ENCODE measurements at places on chromosomes 7 and 10.

- no peak for DNase-seq
Measured at GRCh38 chr7:132745510-132745909, 169.2 kb upstream of the PLXNA4 start.

DNA sequence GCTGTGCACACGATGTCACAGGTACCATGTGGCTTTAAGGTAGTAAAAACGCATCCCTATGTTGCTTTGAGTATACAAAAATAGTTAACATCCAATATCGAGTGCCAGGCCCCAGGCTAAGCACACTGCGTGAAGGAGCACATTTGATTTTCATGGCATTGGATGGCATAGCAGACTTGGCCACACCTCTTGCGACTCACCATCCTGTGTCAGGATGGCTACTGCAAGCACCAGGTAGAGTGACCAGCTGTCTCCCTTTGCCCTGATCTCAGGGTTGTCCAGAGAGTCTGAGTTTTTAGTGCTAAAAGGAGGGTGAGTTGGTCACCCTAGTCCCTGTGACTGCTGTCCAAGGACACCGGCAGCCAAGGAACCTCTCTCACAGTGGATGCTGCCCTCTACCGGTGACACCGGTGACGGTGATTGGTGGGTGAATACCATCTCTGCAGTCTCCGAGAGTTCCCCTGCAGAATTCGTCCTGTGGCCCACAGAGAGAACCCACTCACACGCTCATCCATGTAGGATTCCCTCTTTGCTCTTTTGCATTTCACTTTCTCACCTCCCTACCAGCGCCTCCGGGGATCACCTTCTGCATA is 76.1 kb downstream of the BICC1 start:
- DNase-seq = peak; percentile 60

DNA sequence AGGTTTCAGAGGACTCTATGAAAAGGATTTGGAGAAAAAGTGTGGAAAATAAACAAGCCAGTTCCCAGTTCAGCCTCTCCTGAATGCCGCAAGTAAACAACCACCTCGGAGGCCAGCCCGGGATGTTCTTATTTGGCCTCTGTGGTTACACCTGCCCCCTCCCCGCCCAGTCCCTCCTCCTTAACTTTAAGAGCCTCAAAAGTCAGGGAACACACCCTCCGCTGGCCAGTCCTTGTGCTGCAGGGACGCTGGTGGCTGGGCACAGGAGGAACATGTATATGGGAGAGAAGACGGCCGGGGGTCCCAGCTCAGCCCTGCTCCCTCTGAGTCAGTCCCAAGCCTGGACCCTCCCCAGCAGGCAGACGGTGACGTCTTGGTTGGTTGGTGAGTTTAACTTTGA is 6.1 kb downstream of the CHST3 start:
- peak; percentile 56 for DNase-seq

DNA sequence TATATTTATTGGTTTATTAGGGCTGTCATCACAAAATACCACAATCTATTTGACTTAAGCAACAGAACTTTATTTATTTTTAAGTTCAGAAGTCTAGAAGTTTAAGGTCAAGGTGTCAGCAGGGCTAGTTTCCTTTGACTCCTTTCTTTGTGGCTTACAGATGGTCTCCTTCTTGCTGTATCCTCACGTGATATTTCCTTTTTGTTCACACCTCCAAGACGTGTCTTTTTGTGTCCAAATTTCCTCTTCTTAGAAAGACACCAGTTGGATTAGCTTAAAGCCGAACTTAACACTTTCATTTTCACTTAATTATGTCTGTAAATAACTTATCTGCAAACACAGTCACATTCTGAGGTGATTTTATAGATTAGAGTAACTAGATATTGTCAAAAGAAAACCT is 631.4 kb upstream of the POT1 start:
- DNase-seq = no peak

- peak; percentile 21 for DNase-seq
Measured at GRCh38 chr7:155959894-155960293, 147.6 kb upstream of the SHH start.

DNA sequence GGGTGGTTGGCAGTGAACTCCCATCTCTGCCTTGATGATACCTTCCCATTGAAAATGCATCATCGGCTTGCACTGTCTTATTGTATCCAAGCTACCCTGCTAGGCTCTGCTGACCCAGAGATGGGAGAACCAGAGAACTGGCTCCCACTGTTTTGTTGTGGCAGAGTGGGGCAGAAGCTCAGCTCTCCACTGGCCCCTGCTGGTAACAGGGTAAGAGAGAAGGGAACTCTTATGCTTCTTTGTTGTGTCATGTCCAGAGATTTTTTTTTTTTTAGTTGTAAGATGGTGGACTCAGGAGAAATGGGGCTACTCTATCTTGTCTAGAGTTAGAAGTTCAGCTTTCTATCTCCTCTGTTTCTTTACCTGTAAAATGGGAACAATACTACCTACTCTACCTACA is 100.5 kb upstream of the SDK1 start:
- DNase-seq = peak; percentile 71

GRCh38 chr10:17348501-17349349 is 105.7 kb downstream of the ST8SIA6 start:
- peak; percentile 96 for DNase-seq

DNA sequence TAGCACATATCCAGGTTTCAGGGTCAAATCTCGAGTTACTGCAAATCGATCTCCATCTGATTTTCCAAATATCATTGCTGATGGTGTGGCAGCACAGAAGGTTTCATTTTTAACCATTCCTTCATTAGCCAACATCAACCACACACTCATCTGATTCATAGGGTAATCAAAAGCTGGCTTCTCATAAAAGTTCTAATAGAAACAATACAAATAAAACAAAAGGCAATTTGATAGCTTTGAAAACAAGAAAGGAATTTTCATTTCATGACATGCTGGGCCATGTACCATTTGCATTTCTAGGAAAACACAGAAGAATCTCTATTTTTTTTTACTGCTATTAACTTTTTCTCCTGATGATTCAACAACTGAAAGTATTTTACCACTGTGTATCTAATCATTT is 147.7 kb upstream of the SLC26A5 start:
- DNase-seq = no peak

- no peak for DNase-seq
Measured at GRCh38 chr10:72523932-72524396, 101.9 kb downstream of the MICU1 start.

- DNase-seq = peak; percentile 21
Measured at GRCh38 chr7:30595436-30596013, 847 bp downstream of the GARS1 start.

- no peak for DNase-seq
Measured at GRCh38 chr10:17888189-17888588, 63.5 kb upstream of the SLC39A12 start.
